ENCODE measurements at places on chromosomes 6 and 20.

GRCh38 chr6:119027465-119027864, 51.0 kb downstream of the FAM184A start:
- DNase-seq: no peak

DNA sequence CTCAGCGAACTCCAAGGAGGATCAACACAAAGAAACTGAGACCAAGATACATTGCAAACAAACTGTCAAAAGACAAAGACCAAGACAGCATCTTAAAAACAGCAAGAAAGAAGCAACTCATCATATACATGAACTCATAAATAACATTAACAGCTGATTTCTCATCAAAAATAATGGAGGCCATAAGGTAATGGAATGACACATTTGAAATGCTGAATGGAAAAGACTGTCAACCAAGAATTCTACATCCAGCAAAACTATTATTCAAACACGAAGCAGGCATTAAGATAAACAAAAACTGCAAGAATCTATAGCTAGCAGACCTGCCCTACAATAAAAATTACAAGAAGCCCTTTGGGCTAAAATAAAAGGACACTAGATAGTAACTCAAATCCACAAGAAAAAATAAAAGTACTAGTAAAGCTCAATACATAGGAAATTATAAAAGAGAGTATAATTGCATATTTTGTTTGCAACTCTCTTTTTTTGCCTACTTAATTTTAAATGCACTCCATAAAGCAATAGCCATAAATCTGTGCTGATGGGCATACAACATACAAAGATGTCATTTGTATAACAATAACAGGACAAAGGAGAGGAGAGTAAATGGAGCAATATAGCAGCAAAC, 37.9 kb upstream of the FOXF2 start:
- no peak for DNase-seq

- no peak for DNase-seq
These were observed 92.2 kb downstream of the GRM4 start for GRCh38 chr6:34053721-34054120.

DNA sequence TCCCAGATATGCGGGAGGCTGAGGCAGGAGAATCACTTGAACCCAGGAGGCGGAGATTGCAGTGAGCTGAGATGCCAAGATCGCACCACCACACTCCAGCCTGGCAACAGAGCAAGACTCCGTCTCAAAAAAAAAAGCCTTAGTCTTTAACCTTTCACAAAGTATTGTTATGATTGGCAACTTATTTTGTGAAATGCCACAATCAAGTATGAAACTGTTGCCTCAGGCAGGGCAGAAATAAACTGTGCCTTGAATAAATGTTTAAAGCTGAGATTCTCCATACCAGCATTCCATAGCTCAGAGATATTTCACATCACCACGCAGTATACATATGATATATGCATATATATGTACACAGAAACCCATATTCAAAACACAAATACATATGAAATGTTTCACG, 120.1 kb upstream of the CCDC28A start:
- no peak for DNase-seq

DNA sequence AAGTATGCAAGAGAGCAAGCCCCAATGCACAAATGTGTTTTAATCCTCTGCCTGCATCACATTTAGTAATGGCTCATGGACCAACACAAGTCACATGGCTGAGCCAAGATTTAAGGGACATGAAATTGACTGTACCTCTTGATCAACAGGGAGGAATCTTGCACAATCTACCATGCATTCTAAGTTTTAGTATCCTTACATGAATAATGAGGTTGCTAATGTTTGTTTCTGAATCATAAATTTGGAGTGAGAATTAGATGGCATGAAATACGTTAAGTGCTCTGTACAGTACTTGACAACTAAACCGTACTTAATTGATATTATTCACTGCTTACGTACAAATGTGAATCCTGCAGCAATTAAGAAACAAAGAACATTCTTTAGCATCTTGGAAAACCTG, 553.8 kb upstream of the JAG1 start:
- DNase-seq: no peak

GRCh38 chr6:130575971-130576370, 210.2 kb downstream of the TMEM200A start:
- peak; percentile 25 for DNase-seq

DNA sequence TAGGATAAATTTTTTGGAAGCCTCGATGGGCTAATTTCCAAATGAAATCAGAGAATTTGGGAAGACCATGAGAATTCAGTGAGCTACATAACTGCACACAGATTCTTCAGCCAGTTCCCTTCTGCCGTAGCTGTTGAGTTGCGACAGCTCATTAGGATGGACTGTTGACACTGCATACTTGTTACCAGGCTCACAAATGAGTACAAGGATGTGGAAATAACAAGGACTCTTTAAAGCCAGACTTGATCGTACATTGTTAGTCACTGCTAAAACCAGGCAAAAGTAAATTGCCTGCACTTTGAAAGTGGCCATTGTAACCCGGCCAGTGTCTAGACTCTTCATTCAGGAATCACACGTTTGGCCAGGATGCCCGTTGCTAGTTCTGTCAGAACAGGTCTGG, 37.0 kb downstream of the NDUFAF5 start:
- DNase-seq: no peak

GRCh38 chr6:7304821-7305220, 8.2 kb downstream of the SSR1 start:
- DNase-seq: no peak

GRCh38 chr6:36160147-36160760, 29.9 kb downstream of the MAPK13 start:
- DNase-seq: no peak

DNA sequence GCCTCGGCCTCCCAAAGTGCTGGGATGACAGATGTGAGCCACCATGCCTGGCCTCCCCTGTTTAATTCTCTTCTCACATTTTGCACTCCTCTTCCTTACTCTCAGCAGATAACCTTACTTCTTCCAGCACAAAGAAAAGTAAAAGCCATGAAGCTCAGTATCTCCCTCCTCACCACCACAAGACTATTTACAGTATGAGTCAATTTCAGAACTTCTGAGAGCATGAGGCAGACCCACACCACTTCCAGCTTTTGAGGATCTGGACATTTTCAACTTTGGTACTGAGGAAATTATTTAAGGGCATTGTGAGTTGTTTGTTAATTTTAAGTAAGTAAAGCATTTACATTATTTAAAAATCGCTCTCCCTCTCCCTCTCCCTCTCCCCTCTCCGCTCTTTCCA, 8.0 kb upstream of the SNX3 start:
- no peak for DNase-seq
